ENCODE measurements at places on chromosomes 7 and 10.

- DNase-seq = no peak
Observed at GRCh38 chr7:108026116-108026515, 23.2 kb upstream of the LAMB1 start.

GRCh38 chr7:44912775-44913347, 27.5 kb upstream of the PURB start:
- DNase-seq = no peak

DNA sequence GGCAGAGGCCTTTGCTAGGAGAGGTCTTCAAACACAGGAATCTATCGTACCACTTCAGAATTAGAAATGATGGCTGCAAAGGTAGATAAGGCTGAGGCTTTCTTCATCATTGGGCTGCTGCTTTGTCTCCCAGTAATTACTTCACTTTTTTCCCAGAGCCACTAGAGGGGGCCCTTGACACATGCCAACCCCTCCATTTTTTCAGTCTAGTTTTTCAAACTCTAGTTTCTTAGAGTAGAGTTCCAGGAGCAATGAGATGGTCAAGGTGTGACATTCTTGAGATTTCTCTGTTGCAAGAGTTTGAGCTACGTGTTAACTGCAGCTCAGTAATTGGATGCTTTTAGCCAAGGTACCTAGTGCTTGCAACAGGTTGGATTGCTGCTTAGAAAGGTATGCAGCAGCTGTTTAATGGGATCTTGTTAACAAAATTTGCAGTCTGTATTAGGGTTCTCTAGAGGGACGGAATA, 33.8 kb upstream of the RBM20 start:
- peak; percentile 46 for DNase-seq

- peak; percentile 60 for DNase-seq
Observed at GRCh38 chr7:76262683-76263402, 39.6 kb upstream of the HSPB1 start.

DNA sequence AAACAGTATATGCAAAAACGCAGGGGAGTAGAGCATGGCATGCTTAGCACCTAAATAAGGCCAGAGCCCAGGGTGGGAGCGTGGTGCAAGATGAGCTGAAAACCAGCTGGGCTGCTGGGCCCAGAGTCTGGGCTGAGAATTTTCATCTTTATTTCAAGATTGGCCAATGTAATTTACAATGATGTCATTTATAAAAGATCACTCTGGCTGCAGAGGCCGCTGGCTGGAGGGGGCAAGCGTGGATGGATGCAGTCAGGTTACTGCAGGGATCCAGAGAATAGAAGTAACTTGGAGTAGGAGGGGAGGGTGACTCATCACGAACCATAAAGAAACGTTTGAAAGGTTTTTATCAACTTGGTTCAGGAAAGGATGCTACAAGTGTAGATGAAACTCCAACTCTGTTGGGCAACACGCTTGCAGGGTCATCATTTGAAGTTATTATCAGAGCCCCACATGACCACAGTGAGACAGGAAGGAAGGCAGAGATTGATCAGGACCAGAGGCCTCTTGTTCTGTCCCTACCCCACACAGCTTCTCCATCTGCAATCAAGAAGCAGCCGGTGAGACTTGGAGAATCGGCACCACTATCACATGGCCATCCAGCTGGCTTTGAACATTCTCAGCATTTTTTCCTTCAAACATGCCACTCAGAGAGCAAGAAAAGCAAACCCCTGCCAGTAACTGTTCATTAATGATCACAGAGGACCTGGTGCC, 49.2 kb downstream of the ODAD2 start:
- DNase-seq = no peak

DNA sequence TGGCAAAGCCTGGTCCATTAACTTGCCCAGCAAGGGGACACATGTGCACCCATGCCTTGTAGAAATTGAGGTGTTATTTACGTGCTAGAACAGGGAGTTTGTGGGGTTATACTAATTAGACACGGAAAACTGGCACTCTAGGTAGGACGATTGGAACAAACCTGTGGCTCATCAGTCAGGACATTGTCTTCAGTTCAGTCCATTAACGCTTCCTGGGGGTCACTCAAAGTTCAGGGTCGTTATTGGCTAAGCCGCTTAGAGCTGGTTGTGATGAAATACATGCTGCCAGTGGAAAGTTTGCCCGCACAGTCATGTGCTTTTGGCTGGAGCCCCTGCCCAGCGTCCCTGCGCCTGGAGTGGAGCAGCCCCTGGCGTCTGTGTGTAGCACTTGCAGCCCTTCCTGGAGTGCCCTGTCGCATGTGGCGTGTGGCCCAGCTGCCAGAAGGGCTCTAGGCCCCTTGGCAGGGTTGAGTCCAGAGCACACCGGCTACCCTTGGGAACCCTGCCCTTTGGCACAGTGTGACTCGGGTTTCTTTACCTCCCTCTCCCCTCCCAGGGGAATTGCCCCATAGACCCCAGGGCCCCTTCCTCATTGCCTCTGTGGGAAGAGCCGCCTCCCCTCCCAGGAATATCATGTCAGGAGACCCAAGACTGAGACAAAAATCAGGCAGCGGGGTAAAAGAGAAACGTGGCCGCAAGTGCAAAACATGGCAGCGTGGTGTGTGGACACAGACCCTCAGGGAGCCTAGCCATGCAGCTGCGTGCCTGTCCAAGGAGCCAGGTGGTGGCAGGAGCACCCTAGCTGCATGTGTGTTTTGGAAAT, 9.8 kb downstream of the ZNF775 start:
- no peak for DNase-seq

GRCh38 chr7:77958436-77958835, 159.9 kb downstream of the PHTF2 start:
- DNase-seq = no peak

- DNase-seq = no peak
Observed at GRCh38 chr7:99457650-99458493, 8.1 kb downstream of the ATP5MF start.

DNA sequence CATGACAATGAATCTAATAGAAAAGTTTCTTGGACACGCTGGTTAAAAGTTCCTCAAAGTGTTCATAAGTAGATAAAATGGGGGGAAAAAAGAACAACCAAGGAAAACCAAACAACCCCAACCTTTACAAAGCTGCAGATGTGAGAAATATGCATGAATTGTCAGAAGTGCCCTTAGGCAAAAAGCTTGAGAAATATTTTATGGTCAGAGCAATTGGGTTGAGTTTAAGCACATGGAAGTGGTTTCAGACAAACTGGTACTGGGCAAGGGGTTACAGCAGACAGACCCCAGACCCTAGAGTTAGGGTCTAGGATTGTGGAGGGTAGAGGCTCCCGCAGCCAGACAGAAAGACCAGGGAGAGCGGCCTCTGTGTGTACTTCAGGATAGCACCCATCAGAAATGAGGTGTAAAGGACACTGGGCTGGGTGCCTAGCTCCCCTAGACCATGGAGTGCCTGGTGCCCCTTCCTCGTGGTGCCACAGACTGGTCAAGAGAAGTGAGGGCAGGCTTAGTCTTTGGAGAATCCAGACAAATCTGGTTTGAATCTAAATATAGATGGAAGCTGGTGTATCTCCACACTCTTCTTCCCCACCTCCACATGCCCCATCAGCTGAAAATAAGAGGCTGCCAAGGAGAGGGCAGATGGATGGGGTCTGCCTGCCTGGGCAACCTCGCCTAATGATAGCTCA, 37.3 kb downstream of the PNLIPRP2 start:
- no peak for DNase-seq

- DNase-seq = no peak
Observed at GRCh38 chr10:34537629-34538231, 277.4 kb downstream of the PARD3 start.

- peak; percentile 32 for DNase-seq
Observed at GRCh38 chr10:14325325-14325955, 5.3 kb downstream of the FRMD4A start.

DNA sequence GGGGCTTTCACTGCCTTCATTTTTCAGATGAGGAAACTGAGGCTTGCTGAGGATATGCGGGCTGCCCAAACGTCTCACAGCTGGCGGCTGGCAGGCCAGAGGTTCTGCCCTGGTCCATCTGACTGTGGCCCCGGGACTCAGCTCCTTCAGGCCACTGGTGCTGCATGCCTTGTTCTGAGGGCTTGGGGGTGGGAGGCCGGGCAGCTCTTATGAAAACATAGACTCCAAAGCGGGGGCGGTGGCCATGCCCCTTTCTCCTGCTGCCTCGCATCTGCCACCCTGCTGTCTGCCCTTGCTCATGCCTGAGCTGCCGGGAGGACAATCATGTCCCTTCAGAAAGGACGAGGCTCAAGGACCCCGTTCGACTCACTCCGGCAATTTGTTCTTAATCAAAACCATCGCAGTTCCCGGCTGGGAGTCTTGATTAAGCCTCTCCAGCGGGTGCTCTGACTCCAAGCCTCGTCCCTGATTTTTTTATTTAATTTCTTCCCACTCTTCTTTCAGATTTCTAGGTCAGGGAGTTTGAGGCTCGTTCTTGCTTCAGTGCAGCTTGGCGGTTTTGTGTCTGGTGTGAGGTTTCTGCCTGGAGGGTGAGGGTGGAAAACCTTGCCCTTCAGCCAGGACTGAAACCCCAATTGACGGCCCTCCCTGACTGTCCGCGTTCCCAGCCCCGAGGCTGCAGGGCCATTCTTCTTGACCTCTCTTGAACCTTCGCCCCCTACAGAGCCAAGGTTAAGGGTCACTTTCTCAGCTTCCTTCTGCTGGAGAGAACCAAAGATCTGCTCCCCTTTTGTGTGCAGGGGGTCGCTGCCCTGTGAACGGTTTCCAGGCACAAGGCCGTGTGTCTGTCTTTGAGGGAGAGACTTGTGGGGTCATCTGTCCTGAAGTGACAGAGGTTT, 120.8 kb downstream of the DNAJB6 start:
- no peak for DNase-seq

- no peak for DNase-seq
Observed at GRCh38 chr7:137418841-137419240, 75.3 kb upstream of the PTN start.

DNA sequence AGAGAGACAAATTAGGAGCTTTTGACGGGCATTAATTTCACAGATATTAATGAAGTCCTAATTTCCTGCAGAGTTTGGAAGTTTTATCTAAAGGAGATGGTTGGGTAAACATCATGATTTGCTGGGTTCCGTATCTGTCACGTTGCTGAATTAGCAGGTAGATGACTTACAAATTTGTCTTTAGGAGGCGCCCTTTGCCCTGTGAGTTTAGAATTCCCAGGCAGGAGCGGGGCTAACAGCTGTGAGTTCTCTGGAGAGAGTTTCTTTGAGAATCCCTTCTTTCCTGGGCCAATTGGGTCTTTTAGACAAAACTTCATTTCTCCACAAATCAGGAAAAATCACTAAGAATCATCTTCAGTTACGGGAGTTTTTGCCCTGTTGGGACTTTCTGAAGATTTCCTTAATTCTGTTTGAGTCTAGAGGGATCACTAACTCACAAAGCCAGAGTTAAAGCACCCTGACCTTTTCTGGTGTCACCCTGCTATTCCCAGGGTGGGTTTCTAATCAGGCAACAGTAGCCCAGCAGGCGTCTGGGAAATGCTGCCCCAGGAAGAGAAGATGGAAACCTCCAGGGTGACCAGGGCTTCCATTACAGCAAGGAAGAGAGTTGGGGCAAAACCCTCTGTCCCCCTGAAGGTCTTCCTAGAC, 63.7 kb downstream of the PRKCQ start:
- no peak for DNase-seq

DNA sequence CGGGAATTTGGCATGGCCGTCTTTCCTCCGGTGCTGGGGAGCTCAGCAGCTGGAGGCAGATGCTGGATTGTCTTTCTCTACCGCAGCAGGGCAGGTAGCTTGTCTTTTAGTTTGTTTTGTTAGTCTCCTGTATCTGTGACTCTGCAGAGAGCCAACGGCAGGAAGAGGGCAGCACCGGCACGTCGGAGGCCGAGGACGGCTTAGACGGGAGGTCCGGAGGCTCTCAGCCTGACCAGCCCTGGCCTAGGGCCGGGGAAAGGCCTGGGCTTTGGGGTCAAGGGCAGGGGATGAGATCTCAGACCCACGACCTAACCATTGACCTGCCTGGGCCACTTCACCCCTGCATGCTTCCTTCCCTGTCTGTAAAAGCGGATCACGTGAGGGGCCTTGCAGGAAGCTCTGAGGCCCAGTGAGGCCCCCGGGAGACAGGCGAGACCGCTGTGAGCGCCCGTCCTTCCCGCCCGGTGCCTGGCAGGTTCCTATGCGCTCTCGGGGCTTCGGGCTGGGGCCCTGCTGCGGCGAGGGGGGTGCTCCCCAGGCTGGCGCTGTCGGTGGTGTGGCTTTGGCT, 72.7 kb downstream of the LHPP start:
- no peak for DNase-seq

GRCh38 chr10:71262027-71262426, 49.7 kb downstream of the UNC5B start:
- no peak for DNase-seq

DNA sequence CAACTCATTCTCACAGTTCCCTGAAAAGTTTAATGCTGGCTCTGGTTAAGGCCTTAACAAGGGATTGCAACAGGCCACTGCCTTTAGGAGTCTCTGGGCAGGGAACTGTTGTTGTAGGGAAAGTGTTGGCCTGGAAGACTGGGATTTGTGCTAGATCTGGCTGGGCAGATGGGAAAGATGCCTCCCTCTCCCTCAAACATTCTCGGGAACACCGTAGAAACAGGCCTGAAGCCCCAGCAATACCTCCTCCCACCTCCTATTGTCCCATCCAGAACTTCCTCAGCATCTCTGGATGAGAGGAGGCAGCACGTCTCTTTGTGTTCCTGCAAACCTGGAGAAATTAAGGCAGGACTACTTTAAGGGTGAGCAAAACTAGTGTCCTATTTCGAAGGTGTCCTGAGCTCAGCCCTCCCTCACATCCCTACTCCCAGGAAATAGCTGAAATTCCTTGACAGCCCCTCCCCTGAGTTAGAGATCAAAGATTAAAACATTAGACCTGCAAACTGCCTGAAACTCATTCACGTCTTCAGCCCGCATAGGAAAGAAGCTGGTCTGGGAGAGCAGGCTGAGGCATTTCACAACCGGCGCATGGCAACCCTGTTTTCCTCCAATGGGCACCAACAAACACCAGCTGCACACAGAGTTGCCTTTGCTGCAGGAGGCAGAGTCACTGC, 10.9 kb upstream of the MAP3K8 start:
- DNase-seq = no peak

DNA sequence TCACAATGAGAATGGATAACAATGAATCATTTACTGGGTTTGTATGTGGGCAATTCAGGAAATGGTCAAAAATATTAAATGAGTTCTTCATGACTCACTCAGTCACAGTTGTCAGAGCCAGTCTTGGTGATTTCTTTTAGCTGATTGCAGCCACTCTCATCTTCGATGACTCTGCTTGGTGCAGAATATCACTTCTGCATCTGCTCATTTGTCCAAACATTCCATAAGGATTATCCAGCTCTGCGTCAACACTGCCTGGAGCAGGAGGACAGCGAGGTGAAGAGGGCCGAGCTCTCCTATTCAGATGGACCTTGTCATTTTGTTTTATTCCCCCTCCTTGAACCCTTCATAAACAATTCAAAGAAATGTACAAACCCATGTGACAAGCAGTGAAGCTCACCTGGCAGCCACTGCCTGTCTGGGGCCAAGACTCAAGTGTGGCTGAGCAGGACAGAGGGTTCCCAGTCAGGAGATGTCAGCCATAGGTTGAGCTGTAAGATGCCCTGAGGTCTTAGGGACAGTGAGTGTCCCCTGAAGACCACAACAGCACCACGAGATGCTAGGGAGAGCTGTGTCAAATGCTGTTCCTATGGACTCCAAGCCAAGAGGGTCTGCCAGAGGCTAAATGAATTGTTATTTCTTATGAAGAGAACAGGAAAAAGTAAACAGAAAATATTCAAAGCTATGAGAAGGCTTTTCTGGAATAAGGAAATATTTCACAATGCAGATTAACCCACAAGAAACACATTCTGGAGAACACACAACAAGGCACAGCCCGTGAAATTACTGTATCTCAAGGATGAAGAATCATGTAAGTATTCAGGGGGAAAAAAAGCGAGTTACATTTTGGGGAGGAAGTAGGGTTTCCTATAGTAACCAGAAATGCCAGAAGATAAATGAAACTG, 33.1 kb upstream of the EGFR start:
- DNase-seq = no peak

- no peak for DNase-seq
Observed at GRCh38 chr7:107318523-107319160, 149.8 kb downstream of the HBP1 start.
